ENCODE measurements at places on chromosomes 12 and 14.

- no peak for DNase-seq
These were observed 13.8 kb upstream of the BCL2L14 start for GRCh38 chr12:12056951-12057350.

GRCh38 chr14:69693145-69693544, 73.8 kb upstream of the SRSF5 start:
- DNase-seq = peak; percentile 25

- no peak for DNase-seq
These were observed 113.2 kb downstream of the DPF3 start for GRCh38 chr14:72780751-72781150.

DNA sequence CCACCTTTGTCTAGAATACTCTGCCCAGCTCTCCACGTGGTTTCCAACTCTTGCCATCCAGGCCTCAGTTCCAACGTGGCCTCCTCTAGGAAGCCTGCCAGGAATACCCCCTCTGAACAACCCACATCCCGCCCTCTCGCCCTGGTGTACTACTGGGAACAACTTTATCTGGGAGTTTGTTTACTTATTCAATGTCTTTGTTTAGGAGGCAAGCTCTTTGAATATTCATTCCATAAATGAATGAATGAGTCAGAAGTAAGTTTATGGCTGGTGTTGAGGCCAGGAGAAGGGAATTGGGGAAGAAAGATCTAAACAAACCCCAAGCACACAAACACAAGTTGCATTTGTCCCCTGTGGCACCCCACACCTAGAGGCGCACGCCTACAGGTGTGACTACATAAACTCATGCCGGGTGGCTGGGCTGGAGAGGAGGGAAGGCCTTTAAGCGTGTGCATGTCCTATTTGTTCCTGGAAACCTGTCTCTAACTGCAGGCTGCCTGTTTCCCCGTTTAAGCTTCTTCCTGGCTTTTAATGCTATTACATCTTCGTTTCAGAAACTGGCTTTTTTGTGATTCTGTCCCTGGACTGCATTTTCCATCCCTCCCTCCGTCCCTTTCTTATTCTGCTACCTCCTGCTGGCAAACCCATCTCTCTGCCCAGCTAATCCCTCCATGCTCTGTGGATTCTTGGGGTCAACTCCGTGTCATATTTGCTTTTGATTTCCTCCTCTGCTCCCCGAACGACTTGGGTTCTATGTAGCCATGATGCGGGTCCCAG, 57.9 kb downstream of the FZD10 start:
- DNase-seq = no peak

- no peak for DNase-seq
These were observed 107.3 kb downstream of the SAMD4A start for GRCh38 chr14:54674046-54674741.

DNA sequence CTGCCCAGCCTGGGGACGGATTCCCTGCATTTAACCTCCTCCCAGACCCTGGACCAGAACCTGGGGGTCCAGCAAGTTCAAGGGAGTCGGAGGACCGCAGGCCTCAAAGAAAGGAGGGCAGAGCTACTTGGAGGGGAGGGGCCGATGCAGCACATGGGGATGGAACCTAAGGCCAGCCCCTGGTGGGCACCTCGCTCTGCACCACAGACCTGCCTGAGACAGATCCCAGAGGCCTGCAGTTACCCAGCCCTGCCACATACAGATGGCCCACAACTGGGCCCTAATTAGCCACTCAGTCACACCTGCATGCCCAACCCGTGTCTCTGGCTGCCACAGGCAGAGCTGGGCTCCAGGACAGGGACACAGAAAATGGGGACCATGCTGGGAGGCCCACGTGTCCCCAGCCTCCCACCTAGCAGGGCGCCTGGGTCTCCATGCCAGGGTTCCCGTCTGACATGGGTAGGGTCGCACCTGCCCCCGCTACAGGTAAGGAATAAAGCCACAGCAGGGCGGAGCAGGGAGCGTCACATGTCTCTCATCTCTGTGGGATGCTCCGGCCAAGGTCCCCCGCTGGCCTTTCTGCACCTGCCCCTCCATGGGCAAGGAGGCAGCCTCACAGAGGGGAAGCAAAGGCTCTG, 16.7 kb downstream of the AKT1 start:
- DNase-seq = no peak

- peak; percentile 75 for DNase-seq
These were observed 48.7 kb downstream of the NEUROD4 start for GRCh38 chr12:55068416-55069010.

DNA sequence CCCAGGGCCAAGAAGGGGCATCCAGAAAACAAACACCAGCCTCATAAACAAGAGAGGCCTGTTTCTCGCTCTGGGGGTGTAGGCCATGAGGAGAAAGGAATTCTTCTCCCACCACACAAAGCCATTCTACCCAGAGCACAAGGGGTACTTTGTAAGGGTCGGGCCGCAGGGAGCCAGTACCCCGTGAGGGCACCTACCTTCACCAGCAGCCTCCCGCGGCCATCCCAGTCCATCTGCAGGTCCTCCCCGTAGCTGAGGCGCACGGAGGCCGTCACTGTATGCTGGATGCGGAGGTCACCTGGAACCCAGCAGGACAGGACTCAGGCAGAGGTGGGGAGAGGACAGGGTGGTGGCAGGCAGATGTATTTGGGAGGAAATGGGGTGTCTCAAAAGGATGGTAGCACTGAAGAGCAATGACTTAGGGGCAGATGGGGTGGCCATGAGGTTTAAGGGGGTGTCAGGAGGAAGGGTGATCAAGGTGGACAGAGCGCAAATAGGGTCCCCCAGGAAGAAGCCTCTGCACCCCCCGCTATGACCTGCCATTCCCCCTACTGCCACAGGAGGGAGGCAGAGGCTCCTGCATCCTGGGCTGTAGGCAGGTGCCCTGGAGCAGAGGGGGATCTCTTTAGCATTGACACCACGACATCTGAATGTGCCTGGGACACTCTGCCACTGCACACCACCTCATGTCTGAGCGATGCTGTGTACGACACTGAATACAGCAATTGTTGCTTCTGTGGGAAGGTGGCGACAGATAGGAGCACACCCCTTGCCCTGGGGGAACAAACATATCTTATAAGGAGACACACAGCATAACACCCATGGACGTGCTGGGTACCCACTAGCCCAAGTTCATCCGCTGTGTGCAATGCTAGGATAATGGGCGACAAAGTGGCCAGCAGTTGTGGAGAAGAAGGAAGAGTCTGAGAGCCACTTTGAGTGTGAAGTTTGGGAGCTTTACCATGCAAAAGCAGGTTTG, 61.4 kb downstream of the VWF start:
- DNase-seq = no peak

- no peak for DNase-seq
These were observed 330.4 kb downstream of the TMEM121 start for GRCh38 chr14:105856676-105857219.

GRCh38 chr12:104181313-104181712, 34.3 kb upstream of the TXNRD1 start:
- DNase-seq = no peak

DNA sequence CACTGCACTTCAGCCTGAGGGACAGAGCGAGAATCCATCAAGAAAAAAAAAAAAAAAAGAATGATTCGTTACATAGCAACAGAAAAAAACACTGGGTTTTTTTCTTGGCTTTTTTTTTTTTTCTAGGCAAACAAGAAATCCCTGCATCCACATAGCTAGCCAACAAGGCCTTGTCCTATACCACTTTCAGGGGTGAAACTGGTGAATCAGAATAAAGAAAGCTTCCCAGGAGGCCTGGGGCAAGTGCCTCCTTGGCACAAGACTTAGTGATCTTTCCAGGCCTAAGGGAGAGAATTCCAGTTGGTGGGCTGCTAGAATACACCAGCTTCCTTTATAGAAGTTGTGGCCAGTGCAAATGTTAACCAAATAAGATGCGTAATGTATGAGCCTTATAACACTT, 90.0 kb downstream of the VCPKMT start:
- no peak for DNase-seq

- DNase-seq = no peak
These were observed 87.8 kb upstream of the PSMC1 start for GRCh38 chr14:90168425-90169105.

- no peak for DNase-seq
These were observed 131.0 kb upstream of the TMTC2 start for GRCh38 chr12:82555699-82556098.

GRCh38 chr12:121927813-121928212, 9.4 kb downstream of the CFAP251 start:
- DNase-seq = no peak

DNA sequence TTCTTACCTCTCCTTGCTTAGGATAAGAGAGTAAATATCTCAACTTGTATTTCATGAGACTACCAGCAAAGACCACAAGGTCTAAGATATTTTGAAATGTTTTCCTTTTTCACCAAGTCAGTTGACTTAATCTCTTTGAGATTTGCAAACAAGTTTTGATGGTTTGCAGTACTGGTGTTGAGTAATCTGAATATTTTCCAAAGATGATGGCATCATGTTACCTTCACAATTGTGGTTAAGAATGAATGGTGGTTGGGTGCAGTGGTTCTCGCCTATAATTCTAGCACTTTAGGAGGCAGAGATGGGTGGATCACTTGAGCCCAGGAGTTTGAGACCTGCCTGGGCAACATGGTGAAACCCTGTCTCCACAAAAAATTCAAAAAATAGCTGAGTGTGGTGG, 225.7 kb downstream of the TMTC2 start:
- no peak for DNase-seq

DNA sequence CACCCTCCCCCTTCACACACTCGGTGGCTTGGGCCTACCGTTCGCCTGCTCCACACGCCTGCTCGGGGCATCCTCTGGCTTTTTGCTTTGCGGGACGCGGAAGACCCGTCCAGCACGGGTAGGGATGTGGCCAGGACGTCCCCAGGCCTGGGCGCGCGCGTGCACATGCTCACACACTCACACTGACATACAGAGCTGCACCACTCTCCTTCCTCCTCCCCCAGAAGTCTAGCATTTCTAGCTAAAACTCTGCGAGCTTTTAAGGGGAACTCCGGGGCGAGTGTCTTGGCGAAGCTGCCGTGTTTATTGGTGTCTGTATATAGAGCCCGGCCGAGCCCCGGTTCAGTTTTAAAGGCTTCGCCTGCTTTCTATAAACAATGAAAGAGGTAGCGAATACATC, 5.0 kb downstream of the TBX5 start:
- DNase-seq = no peak

GRCh38 chr12:53219292-53219955, 12.4 kb upstream of the ITGB7 start:
- no peak for DNase-seq

- DNase-seq = no peak
These were observed 345.0 kb downstream of the FOXG1 start for GRCh38 chr14:29111554-29111953.

DNA sequence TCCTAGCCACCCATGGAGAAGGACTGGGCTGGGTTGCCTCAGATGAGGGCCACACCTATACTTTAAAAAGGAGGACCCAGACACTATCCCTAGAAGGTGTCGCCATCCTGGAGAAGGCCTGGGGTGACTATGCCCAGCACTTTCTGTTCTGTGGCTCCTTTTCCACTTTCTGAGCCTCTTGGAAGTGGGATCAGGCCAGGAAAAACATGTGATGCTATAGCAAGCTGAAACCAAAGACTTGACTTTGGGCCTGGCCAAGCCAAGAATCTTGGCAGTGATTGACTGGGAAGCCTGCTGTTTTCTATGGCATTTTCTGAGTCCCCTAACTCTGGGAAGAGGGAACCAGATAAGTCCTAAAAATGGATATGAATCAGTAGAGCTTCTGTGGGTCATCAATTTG, 332.3 kb downstream of the ZFP36L1 start:
- no peak for DNase-seq

DNA sequence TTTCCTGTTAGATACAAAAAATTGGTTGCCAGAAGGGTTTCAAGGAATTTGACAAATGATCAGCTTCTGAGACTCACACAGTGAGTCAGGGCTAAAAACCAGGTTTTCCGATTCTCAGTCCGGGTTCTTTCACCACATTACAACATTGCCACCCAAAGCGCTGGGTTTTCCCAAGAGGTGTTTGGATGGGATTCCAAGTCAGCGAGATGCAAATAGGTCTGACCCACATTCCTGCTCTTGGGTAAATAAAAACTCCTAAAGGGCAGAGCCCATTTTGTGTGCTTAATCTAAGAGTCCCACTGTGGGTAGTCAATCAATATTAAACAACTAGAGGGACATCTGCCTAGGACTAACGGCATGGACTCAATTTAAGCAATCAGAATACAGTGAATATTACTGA, 5.4 kb upstream of the RIC8B start:
- no peak for DNase-seq

DNA sequence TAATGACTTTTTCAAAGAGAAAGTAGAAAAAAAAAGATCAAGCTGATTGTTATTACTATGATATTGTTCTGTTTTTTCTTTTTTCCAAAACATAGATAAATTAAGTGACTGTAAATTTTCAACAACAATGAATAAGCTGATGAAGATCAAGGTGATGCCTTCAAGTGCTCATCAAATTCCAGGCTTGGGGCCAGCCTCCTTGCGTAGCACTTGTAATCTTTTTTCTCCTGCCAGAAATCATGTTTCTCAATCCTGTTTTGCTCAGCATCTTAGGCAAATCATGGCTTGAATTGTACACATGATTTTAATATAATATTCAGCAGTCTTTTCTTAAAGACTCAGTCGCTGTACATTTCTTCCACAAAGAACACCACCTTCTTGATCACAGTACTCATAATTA, 333.2 kb downstream of the NPAS3 start:
- no peak for DNase-seq

- no peak for DNase-seq
These were observed 3.5 kb upstream of the NID2 start for GRCh38 chr14:52072266-52072780.

DNA sequence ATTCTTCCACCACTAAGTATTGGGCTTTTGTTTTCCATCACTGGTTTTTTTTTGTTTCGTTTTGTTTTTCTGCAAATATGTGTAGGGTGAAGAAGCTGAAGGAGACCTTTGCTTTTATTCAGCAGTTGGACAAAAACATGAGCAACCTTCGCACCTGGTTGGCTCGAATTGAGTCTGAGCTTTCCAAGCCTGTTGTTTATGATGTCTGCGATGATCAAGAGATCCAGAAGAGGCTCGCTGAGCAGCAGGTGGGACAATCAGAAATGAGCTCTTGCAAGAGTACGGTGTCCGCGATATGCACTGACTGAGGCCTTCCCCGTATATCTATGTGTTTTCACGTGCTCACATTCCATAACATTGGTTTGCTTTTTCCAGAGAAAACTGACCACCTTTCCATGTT, 91.5 kb downstream of the ESR2 start:
- DNase-seq = no peak

DNA sequence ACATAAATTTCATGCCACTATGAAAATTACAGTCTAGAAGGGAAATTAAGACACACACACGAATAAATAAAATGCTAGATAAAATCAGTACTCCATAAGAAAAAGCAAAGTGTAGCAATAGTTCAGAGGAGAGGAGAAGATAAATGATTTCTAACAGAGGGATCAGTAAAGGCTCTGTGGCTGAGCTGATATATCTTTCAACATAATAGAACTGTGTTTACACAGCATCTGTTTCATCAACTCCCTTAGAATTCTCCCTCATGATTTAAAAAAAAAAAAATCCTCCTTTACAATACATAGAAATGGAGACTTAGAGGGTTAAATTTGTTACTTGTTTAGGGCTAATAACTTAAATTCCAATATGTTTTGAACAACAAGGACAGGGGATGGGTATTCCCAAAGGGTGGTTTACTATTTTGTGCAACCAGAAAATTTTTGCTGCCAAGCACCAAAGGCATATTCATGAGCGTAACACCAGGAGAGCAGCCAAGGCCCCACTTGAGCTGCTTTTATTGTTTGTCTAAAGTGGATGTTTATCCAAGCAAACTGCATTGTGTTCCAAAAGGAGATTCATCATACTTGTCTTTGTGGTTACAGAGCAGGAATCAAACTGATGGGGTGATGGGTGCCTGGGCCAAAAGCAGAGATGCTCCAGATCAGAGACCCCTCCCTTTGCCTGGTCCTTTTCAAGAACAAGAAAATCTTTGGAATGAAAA, 162.7 kb downstream of the BMP4 start:
- no peak for DNase-seq
